ENCODE measurements at places on chromosomes 2 and 18. TPM values are rescaled to one million over a fixed set of nuclear protein-coding genes. Genes with fewer than 3 reads are reported as not detected.

DNA sequence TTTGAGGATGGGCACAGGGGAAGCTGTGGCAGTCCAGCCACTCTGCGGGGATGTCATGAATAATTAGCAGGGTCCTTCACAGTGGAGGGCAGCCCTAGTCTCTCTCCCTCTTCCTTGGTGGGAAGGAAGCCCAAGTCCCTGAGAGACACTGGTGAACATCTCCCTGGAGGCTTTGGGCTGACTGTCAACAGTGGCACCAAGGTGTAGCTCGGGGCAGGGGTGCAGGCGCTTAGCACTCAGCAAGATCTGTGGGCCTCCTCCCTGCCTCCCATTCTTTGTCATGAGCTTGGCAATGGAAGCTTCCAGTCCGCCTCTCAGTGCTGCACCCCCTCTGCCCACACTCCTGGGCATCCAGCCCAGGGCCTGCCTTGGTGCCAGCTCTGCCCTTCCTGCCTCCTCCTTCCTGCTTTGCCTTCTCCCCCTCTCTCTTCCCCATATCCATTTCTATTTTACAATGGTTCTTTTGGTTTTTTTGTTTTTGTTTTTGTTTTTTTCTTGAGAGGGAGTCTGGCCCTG, 59.4 kb downstream of the STEAP3 start:
- no peak overlapping the region for H3K27ac ChIP-seq
- no peak for DNase-seq
- peaks cover 6% of the 10 kb centered on the region for H3K36me3 ChIP-seq
- H3K4me3 ChIP-seq, result no peak overlapping the region

- H3K36me3 ChIP-seq, result peaks cover 2% of the 10 kb centered on the region
- no peak for DNase-seq
- peak overlapping the region; percentile 43 for H3K27ac ChIP-seq
- H3K4me3 ChIP-seq, result no peak overlapping the region
- H3K4me1 ChIP-seq, result peaks cover 57% of the 10 kb centered on the region
Measured at GRCh38 chr18:21085579-21086166, 25.9 kb downstream of the ROCK1 start.

DNA sequence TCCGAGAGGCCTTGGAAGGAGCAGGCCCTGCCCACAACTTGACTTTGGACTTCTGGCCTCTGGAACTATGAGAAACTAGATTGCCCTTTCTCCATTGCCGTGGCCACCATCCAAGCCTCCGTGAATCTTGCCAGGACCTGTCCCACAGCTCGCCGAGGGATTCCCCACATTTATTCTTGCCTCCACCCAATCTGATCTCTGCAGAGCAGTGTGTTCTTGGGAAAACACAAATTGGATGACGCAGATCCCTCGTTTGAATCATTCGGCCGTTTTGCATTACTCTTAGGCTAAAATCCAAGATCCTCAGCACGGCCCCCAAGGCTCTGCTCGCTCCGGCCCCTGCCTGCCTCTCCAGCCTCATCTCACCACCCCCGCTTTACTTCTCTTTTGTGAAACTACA, 364.2 kb downstream of the ZNF516 start:
- H3K36me3 ChIP-seq, result peaks cover 3% of the 10 kb centered on the region
- H3K4me3 ChIP-seq, result no peak overlapping the region
- no peaks in the 10 kb centered on the region for H3K27me3 ChIP-seq
- H3K27ac ChIP-seq, result no peak overlapping the region
- DNase-seq, result no peak

The CCL20 gene
- total RNA-seq, result 0.45 TPM

The TTC32 gene
- total RNA-seq, result 8.0 TPM

DNA sequence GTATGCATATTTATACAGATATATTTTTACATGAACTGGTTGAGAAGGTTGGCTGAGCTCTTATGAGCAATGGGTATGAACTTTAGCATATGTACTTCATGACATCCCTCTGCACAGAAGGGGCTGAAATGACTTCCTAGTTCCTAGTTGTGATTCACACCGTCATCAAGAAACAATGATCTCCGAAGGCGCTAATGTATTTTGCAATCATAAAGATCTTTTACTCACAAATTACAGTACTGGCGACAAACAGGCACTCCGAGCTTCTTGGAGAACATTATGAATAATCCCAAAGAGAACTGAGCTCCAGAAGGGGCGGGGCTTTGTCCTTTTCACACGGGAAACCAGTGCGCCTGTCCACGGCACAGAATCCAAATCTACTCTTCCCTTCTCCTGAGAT, 18.1 kb downstream of the BCL2 start:
- no peak overlapping the region for H3K4me3 ChIP-seq
- H3K4me1 ChIP-seq, result peaks cover 40% of the 10 kb centered on the region
- no peaks in the 10 kb centered on the region for H3K36me3 ChIP-seq
- no peak overlapping the region for H3K27ac ChIP-seq
- no peaks in the 10 kb centered on the region for H3K27me3 ChIP-seq

- H3K36me3 ChIP-seq, result no peaks in the 10 kb centered on the region
- DNase-seq, result no peak
- no peak overlapping the region for H3K27ac ChIP-seq
- no peak overlapping the region for H3K4me3 ChIP-seq
- no peaks in the 10 kb centered on the region for H3K4me1 ChIP-seq
- peaks cover 3% of the 10 kb centered on the region for H3K27me3 ChIP-seq
Measured at GRCh38 chr18:28455971-28456370, 279.0 kb upstream of the CDH2 start.

GRCh38 chr2:235542733-235543127, 48.9 kb downstream of the AGAP1 start:
- no peak overlapping the region for H3K4me3 ChIP-seq
- peak; percentile 47 for DNase-seq
- peaks cover 8% of the 10 kb centered on the region for H3K4me1 ChIP-seq
- no peaks in the 10 kb centered on the region for H3K27me3 ChIP-seq
